ENCODE measurements at places on chromosomes 2 and 18. TPM values are rescaled to one million over a fixed set of nuclear protein-coding genes. Genes with fewer than 3 reads are reported as not detected.

Gene IL36G
- total RNA-seq = not detected

Gene CTLA4
- 0.44 TPM for total RNA-seq

Gene MYCN
- 3.7 TPM for total RNA-seq

Gene ALPP
- not detected for total RNA-seq

Gene CCDC121
- 5.3 TPM for total RNA-seq
